ENCODE measurements at places on chromosomes 3 and 15. TPM values are rescaled to one million over a fixed set of nuclear protein-coding genes. Genes with fewer than 3 reads are reported as not detected.

Gene LYZL4
- not detected for total RNA-seq

Gene GOLGA8G
- total RNA-seq, result not detected

Gene SPRED1
- 0.72 TPM for total RNA-seq

Gene SGO1
- 1.2 TPM for total RNA-seq

Gene PLOD2
- total RNA-seq, result not detected

Gene WWTR1
- 0.34 TPM for total RNA-seq

Gene KNG1
- total RNA-seq, result not detected

Gene ADGRG7
- not detected for total RNA-seq

Gene GPR176
- total RNA-seq, result not detected

Gene RMDN3
- total RNA-seq, result 39.9 TPM

Gene CCDC54
- not detected for total RNA-seq

Gene ZNF717
- 13.7 TPM for total RNA-seq

Data from naive thymus-derived CD4-positive, alpha-beta T cell (primary cell).